ENCODE measurements at places on chromosomes 13 and 19.

DNA sequence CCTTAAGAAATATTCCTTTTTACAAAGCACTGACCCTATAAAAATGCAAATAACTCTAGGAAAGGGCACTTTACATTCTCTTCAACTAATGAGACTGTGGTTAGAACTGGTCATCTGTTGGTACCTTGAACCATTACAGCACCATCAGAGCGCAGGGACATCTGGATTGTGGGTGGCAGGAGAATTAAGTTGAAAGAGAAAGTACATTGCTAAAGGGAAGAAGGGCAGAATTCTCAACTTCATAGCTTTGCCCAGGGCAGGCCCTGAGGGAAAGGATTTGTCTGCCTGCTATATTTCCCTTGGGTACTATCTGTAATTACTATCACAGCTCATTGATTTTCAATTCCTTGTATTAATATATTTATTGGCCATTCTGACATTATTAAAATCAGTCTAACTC is 196.8 kb downstream of the KLF12 start:
- DNase-seq = no peak

GRCh38 chr13:110746438-110746837 is 32.9 kb downstream of the ING1 start:
- DNase-seq = no peak

- no peak for DNase-seq
Observed at GRCh38 chr13:22218797-22219196, 547.9 kb downstream of the FGF9 start.

DNA sequence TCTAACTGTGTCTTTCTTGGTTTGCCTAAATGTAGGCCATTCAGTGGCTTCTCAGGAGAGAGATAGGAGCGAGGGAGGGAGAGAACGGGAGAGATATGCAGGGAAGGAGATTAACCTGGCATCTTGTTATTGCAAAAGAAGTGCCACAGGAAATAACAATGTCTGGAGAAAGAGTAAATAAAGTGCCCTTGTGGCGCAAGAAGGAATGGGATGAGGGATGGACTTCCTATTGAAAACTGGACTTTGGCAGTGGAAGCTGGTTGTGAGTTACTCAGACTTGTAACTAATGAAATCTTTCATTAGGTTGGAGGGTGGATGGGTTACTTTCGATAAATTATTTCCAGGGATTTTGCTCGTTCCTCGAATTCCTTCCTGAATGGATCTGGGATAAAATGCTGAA is 136.1 kb downstream of the LACC1 start:
- DNase-seq = no peak

DNA sequence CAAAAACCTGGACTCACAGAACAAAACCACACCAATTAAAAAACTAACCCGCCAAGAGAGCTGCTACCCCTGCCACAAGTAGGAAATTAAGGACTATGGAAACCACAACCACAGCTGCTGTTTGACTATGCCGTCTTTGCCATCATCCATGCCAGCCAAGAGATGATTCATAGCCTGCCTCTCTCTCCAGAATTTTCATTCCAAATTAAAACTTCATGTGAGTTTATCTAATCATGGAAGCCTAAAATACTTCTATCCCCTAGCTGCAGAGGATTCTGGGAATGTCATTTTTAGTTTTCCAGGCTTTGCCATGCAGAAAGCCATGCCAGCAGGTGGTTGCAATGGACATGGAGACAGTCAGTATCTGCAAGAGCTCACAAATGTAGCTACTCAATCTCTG is 27.6 kb upstream of the GTF2F2 start:
- no peak for DNase-seq

DNA sequence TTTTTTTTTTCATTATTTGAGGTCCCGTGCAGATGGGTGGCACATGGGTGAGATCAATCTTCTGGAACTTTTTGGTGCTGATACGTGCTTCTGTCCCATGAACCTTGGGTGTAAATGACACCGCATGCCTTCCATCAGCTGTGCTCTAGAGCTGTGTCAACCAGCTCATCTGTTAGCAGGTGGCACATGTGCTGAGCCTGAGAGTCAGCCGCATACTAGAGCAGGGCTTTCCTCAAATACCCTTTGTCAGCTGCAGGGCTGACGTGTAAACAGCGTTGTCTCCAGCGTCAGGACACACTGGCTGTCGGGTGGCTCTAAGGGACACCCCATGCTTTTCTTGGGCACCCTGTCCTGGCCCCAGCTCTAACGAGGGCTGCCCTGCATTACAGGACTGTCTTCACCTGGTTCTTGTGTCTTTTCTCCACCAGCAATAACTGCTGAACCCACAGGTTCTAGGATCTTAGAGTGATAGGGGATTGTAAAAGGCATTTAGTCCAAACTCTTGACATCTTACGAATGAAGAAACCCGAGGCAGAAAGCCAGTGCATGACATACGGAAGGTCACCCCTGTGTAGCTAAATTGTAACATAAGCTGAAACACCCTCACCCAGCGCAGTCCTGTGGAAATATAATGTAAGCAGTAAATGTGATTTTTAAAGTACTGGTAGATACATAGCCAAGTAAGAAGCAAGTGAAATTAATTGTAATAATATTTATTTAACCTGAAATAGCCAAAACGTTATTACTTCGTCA is 119.5 kb downstream of the LRCH1 start:
- DNase-seq = no peak

- no peak for DNase-seq
Observed at GRCh38 chr19:18776736-18777135, 14.4 kb downstream of the COMP start.

GRCh38 chr13:49516467-49516866 is 20.7 kb downstream of the PHF11 start:
- DNase-seq = no peak
